ENCODE measurements at places on chromosomes 5 and 9.

DNA sequence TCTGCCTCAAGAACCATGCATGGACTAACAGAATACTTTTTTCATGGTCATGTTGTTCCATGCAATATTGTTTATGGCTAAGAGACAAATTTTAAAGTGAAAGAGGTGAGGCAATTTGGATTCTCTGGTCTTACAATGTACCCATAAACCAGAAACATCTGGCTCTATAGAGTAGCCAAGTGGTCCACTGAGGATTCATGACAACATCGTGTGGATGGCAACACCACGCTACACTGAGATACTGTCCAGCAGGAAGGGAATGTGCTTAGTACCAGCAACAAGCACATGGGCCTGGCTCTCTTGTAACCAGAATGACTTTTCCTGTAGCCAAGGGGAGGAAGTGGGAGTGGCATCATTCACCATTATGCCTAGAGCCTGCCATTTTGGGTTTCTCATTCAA is 218.2 kb downstream of the GADD45G start:
- DNase-seq, result no peak

GRCh38 chr5:135221696-135222095 is 177.3 kb downstream of the MACROH2A1 start:
- DNase-seq, result no peak

DNA sequence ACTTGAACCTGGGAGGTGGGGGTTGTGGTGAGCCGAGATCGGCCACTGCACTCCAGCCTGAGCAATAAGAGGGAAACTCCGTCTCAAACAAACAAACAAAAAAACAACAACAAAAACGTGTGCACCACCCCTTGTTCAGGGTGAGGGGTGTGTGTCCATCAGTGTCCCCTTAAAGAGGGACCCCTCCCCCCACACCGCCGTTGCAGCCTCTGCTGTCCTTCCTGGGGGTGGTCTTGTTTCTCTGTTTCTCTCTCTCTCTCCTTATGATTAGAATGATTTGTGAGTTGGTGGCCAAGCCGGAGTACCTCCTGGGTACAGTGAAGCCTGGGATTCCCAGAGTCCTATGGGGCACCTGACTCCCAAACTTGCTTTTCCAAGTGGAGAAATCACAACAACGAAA is 49.6 kb downstream of the RGS3 start:
- no peak for DNase-seq

GRCh38 chr5:95445442-95445841 is 54.3 kb downstream of the FAM81B start:
- DNase-seq, result no peak

GRCh38 chr5:132056610-132057497 is 3.6 kb upstream of the IL3 start:
- no peak for DNase-seq

- DNase-seq, result no peak
Measured at GRCh38 chr9:134059661-134060395, 8.0 kb downstream of the BRD3 start.

DNA sequence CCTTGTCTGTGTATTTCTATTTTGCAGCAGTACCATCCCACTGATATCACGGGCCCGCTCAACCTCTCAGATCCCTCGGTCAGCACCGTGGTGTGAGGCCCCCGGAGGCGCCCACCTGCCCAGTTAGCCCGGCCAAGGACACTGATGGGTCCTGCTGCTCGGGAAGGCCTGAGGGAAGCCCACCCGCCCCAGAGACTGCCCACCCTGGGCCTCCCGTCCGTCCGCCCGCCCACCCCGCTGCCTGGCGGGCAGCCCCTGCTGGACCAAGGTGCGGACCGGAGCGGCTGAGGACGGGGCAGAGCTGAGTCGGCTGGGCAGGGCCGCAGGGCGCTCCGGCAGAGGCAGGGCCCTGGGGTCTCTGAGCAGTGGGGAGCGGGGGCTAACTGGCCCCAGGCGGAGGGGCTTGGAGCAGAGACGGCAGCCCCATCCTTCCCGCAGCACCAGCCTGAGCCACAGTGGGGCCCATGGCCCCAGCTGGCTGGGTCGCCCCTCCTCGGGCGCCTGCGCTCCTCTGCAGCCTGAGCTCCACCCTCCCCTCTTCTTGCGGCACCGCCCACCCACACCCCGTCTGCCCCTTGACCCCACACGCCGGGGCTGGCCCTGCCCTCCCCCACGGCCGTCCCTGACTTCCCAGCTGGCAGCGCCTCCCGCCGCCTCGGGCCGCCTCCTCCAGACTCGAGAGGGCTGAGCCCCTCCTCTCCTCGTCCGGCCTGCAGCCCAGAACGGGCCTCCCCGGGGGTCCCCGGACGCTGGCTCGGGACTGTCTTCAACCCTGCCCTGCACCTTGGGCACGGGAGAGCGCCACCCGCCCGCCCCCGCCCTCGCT is 1.9 kb downstream of the LRRC26 start:
- DNase-seq, result no peak

DNA sequence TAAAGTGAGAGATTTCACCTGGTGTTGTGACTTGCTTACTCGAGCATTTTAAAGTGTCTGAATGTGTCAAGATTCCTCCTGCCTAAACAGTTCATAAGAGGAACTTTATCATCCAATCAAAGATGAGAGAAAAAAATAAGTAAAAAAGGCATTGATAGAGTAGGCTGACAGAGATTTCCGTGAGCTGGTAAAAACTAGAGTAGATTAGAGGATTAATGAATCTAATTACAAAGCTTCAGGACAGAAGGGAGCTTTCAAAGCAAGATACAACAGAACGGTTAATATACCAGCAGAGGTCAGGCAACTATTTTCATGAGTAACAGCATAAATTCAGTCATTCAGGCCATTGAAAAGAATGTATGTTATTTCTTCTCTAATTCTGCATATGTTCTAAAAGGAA is 91.5 kb downstream of the ADAMTS6 start:
- no peak for DNase-seq

DNA sequence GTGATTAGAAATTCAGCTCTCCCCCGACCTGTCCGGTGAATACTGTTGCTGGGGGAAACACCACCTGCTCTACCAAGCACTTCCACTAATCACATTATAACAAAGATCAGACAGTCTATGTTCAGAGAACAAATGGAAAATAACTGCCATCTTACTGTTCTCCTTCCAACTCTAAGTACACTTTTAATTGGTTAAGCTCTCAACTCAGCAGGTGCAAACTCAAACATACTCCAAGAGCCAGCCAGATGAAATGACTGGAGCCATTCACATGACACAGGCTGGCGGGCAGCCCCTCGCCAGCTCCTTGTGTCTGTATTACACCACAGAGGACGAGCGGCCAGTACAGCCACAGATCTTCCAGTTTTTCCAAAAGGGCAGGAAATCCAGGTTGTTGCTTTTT is 16.1 kb downstream of the LIFR start:
- no peak for DNase-seq

DNA sequence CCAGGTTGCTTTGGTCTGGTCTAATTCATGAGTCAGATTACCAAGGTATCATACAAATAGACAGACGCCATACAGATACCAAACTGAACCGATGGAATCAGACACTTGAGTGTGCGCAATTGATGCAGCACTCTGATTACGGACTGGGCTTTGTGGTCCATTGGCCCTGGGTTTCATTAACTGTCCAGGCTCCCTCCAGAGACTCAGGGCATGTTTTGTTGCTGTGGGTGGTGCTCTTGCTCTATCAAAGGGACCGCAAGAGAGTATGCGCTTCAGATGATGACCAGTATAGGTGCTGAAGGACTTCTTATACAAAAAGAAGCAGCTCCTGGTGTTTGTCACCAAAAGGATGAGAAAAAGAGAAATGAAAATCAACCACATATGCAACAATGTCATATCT is 36.9 kb upstream of the ANKRD55 start:
- no peak for DNase-seq

DNA sequence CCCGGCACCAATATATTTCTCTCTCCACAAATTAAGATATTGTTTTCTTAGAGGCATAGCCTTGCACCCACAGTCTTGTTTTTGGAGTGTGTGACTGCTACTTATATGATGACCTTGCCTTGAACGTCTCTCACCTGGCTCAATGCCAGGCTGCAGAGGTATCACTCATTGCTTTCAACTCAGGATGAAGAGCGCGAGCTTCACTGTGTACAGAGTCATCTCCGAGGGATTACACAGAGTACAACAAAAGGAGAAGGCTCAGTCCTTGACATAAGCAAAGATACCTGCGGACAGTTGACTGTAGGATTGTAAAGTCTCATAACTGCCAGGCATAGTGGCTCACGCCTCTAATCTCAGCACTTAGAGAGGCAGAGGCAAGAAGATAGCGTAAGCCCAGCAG is 53.8 kb downstream of the CD180 start:
- DNase-seq, result no peak

- DNase-seq, result no peak
Measured at GRCh38 chr9:136764301-136764891, at the start of gene LCN15. Gene LCN15 (minus strand): TSS chr9:136764518. CDS start chr9:136764488, 30 bp downstream.

DNA sequence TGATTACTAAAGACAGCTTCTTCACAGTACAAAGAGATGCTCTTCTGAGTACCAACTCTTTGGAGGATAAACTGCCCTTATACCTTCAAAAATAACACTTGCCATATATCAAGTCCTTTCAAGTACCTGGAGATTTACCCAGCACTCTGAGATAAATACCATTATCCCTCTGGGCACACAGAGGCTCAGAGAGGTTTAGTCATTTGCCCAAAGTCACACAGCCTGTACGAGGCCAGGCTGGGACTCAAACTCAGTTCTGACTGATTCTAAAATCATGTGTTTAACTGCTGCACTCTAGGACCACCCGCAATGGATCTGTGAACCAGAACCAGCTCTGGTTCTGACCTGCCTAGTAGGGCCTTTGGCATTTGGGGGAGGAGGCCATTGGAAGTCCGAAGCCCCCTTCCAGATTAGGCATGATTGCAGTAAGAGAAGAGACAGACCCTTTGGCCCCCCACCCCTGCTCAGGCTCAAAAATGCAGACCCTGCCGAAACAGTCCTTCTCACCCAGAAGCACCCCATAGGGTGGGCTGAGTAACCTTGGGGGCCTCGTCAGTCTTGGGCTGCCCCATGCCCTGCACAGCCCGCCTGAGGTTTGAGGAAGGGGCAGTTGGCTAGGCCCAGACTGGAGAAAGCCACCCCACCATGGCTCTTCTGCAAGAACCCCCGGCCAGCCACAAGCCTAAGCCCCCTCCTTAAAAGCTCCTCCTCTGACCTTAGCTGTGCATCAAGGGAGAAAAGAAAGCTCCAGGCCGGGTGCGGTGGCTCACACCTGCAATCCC is 32.8 kb upstream of the IL17B start:
- no peak for DNase-seq

- DNase-seq, result no peak
Measured at GRCh38 chr9:121808781-121809180, 157.3 kb downstream of the DAB2IP start.

DNA sequence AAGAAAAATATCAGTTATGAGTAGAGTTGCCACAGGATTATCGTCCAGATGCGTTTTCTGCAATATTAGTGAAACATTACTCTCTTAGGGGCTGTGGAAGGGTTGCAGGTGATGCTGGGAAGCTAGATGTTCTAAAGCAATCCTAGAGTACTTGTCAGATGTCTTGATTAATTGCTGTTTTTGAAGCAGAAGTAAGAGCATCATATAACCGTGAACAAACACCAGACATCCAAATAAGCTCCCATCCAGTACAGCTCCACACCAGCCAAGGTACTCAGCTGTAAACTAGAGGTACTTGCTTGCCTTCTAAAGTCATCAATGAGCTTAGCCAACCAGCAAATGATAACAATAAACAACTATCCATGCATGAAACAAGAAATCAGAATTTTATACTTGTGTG is 131.1 kb downstream of the ST8SIA4 start:
- no peak for DNase-seq

DNA sequence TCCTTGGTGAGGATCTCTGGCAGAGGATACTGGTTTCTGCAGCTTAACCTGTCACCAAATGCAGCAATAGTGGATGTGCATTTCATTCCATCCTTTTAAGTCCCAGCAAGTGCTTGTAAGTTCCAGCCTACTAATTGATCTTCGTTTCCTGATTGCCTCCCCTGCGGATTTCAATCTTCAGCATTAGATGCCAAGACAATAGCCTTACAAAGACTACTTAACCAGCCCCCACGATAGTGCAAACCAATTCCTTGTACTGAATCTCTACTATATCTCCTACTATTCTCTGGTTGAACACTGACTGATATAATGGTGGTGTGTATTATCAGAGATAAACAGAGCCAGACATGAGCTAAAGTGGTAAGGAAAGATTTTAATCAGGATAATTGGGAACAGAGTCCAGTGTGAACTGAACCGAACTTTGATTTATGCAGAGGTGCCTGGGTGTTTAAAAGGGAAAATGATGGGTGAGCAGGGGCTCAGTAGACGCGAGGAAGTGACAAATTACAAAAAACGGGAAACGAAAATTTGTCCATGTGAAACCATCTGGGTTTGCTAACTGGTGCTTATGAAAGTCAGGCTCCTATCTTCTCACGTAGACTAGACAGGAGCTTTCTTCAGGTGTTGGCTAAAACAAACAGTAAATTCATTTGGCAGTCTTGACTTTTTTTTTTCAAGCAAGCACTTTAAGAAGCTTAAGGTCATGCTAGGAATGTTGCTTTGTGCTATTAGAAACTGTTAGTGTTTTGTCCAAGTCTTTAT is 106.9 kb upstream of the ST8SIA4 start:
- no peak for DNase-seq

GRCh38 chr5:173679909-173680630 is 63.6 kb upstream of the BOD1 start:
- DNase-seq, result no peak

GRCh38 chr5:97418462-97418861 is 235.4 kb upstream of the RIOK2 start:
- DNase-seq, result no peak

- DNase-seq, result no peak
Measured at GRCh38 chr9:17810728-17811571, 232.1 kb downstream of the SH3GL2 start.

DNA sequence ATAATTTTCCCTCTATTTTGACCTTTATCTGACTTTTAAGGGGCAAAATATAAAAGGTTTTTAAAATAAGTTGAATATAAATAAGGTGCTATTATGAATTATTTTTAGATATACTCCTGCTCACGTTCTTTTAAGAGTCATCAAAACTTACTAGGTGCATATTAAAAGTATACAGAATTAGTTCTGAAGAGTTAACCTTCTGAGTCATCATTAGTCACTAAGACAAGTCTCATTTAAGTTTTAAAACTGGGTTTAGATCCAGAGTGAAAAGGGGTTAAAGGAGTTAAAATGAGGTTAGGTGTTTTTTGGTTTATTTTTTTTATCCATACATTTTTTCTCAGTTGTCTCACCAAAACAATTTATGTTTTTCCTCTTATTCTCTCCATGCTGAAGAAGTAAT is 41.7 kb downstream of the SMIM15 start:
- no peak for DNase-seq

DNA sequence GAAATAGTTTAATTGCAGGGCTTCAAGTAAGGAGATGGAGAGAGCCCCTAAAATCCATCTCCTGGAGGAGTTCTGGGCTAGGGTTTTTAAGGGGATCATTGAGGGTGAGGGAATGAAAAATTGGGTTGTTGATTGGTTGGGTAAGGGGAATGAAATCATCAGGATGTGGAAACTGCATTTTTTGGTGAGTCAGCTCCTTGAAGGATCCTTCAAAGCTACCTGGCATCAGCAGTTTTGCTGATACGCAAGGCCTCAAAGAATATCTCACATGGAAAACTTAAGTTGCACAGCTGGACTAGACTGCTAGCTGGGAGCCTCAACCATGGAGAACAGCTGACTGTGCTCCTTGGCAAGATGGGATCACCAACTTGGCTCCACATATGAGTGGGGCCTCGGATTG is 136.7 kb downstream of the FGF10 start:
- DNase-seq, result no peak

GRCh38 chr5:5695266-5695665 is 272.8 kb downstream of the ICE1 start:
- no peak for DNase-seq

Data from activated CD8-positive, alpha-beta memory T cell treated with anti-CD3 and anti-CD28 coated beads for 4 hours (primary cell).